Right forelimb (tissue), 1 donor: ENCODE measurements at places on chromosomes 12 and 14.

DNA sequence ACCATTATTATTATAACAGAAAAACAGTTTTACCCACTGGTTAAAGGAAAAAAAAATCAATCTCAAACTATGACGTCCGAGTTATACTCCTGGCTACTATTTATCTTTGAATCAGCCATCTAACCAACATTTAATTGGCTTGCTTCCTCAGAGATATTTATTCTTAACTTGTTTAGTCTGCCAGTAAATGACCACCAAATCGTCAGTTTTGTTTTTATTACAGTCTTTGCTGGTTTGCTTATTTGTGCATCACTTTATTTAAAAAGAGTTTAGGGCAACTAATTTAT, 71.2 kb downstream of the RASSF8 start:
- no peak for DNase-seq

- no peak for DNase-seq
Measured at GRCh38 chr14:106094654-106095189, 568.3 kb downstream of the TMEM121 start.

DNA sequence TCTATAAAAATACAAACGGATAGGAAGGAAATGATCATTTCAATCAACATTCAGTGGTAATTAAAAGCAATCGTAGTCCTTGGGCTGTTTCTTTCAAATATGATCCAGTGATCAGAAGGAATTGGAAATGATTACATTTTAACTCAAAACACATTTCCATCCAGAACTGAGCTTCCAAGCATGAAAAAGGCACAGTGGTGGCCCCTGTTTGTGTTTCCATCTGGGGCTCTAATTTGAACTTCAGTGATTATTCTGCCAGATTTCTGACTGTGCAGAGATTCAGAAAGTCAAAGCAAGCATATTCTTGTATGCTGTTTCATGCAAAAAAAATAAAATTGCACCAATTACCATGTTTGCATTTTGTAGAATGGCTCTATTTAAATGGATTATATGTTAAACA, 157.0 kb upstream of the LMNTD1 start:
- no peak for DNase-seq

DNA sequence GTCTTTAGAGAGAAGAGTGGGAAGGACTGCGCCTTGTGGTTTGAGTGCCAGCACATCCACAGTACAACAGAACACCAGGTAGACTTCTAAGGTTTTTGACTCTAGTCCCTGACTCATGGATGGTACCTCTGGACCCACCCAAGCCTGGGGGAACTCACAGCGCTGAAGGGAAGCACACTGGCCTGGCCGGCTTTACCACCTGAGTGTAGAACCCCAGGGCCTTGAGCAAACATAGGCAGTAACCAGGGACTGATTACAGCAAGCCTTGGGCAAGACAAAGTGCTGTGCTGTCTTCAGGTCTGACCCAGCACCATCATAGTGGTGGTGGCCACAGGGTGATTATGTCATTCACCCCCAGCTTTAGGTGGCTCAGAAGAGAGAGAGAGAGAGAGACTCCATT, 17.2 kb downstream of the EML5 start:
- DNase-seq = no peak

- no peak for DNase-seq
Measured at GRCh38 chr12:119685375-119685774, 17.4 kb downstream of the PRKAB1 start.

- DNase-seq = no peak
Measured at GRCh38 chr12:89846473-89847055, 137.9 kb upstream of the ATP2B1 start.

DNA sequence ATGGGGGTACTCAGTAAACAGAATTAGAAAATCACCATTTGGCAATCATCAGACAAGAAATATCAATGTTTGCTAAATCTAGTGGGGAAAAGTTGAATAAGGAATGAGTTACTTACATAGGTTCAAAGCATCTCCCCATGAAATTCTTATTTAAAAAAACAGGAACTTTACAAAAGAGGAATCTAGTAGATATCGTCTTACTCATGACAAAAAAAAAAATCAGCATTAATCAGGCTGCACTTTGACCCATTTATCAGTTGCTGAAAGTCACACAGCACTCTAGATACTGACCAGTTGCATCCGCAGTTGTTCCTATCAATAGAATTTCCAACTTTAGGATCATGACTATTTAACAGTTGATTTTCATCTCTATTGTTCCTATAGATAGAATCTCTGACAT, 5.8 kb upstream of the DICER1 start:
- DNase-seq = no peak

DNA sequence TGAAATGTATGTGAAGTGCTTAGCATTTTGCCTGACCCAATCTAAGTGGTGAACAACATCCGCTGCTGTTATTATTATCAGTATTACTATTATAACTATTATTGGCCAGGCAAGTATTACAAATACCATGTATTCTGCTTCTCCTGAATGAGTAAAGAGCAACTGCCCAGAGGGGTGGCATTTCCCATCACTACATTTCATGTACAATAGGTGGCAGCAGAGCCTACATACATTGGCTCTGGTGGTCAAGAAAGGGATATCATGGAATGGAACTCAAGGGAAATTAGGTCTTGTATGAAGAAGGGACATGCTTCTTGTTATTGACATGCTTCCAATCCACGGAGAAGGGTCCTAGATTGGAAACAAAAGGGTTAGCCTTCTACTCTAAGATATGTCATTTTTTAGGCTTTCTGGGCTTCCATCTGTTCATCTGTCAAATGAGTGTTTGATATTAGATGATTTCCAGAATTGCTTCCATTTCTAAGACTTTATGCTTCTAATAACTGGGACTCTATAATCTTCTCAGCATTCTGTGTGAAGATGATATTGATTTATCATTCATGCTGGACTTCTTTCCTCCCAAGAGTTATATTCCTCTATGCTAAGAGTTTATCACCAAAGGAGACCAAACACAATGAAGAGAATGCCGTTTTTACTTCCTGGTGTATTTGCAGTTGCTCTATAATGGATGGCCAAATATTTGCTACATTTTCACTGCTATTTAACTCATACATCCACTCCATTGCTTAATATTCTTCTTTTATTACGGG, 239.1 kb downstream of the SSPN start:
- DNase-seq = no peak

DNA sequence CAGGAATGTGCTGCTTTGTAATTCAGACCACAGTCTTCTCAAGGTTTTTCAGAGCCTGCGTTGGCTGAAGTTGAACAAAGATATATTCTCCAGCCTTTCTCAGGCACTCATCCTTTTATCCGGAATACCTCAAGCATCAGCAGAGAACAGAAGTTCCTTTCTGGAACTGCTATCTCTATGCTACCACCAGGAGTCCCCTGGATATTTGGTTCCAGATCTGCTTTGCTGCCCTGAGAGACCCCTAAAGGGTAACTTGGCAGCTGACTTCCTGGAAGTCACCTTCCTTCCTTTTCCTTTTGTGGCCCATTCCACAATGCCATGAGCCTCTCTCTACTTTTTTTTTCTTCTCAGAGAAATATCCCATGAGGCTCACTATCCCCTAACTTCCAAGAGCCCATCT, 188.2 kb downstream of the PLCZ1 start:
- no peak for DNase-seq
